ENCODE measurements at places on chromosomes 4 and X.
A peak's percentile ranks its signal among the peaks of the same experiment; 100 is the strongest.

GRCh38 chr4:25937801-25938200 is 23.8 kb downstream of the SMIM20 start:
- DNase-seq, result no peak

GRCh38 chr4:28238876-28239275 is 1378.2 kb downstream of the STIM2 start:
- DNase-seq, result no peak

- no peak for DNase-seq
These were observed 72.9 kb downstream of the MED28 start for GRCh38 chr4:17687237-17687857.

- DNase-seq, result peak; percentile 3
These were observed at the start of gene EGF for GRCh38 chr4:109912706-109913595. TSS of gene EGF (plus strand) at chr4:109912883. CDS start at chr4:109913336, 453 bp downstream.

GRCh38 chrX:7164174-7164573 is 16.2 kb upstream of the PUDP start:
- DNase-seq, result no peak

- no peak for DNase-seq
These were observed 14.5 kb downstream of the CRMP1 start for GRCh38 chr4:5878359-5878758.

DNA sequence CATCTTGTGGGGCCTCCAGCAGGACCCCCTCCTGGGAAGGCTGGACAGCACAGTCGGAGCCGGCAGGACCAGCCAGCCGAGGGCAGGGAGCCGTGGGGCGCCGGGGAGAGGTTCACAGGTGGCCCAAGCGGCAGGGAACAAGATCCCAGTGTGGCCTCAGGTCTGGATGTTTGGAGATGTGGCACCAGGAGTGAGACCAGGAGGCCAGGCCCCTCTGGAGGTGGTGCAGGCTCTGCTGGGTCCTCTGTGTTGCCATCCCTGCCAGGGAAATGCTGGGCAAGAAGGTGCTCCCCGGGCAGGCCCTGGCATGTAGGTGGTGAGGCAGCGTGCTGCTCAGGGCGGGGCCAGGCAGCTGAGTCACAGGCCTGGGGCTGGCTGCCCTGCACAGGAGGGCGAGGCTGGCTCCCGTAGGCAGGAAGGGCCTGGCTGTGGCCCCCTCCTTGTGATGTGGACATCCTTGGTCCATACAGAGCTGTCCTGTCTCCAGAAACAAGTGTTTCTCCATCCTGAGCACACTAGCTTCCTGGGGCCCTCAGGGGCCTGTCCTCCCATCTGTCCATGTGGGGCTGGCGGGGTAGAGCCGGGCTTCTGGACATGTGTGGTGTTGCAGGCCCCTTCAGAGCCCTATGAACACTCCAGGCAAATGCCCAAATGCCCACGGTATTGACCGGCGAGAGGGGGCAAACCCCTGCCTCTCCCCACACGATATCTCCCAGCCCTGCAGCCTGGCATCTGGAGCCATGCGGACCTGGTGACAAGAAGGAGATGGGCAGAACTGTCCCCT is 4.8 kb upstream of the HGFAC start:
- no peak for DNase-seq

DNA sequence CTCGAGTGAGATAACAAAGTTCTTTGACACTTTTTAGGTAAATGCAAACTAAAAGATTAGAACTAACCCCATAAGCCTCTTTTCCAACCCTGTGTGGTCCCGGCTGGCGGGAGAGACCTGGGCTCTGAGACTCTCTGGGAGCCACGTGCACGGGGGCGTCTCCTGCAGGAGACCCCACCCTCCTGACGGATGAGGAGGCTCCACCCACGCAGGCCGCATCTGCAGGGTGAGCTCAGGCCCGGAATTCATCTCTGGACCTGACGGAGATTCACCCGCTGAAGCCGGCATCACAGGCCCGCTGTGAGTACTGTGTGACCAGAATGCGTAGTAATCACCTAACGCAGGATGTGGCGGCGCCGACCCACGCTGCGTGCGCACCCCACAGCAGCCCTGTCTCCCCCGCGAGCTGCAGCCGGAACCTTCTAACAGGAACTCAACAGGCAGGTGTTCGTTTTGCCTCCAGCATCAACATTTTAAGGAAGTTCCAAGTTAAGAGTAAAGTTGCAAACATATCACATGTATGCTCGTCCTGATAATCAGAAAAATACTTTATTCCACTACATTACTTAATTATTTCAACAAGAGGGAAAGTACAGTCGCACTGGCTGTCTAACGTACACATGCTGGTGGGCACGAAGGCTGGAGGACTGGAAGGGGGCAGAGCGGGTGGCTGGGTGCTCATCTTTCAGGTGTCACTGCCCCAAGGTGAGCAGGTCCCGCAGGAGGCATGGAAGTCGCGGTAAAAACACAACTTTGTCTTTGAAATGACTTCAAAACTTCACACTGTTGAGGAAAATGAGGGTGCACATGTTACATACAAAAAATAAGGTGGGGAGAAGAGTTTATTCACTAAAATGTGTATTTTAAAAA is 44.5 kb downstream of the FGFRL1 start:
- no peak for DNase-seq

GRCh38 chr4:157824021-157824420 is 348.8 kb downstream of the GASK1B start:
- DNase-seq, result no peak

DNA sequence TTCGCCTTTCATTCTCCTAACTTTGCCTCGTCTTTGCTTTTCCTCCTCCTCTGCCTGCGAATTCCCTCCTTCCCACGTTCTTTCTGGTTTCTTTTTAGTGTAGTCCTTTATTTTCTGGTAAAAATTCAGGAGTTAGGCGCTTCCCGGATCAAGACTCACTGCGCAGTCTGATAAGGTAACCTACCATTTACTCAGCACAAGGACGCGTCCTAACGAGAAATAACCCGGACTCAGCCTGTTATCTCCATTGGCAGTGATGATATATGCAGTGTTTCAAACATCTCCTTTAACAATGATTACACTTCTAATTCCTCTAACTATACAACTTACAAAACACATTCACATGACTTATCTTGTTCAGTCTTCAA is 357 bp upstream of the ETNPPL start:
- DNase-seq, result peak; percentile 40

DNA sequence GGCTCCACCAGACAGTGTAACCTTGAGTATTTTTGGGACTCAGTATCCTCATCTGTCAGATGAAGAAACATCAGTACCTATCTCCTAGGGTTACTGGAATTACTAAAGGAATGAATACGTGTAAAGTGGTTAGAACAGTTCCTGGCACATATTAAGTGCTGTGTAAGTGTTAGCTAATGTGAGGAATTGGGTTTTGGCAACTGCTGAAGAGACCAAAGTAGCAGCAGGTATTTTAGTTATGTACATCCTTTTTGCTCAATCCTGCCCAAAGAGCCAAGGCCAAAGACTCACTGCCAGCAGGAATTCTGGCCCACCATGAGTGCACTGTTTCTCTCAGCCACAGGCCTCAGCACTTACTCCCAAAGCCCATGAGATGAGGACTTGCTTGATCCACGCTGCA is 16.7 kb upstream of the MCF2 start:
- DNase-seq, result no peak

- no peak for DNase-seq
These were observed 49.3 kb upstream of the RPL34 start for GRCh38 chr4:108570993-108571569.

- DNase-seq, result peak; percentile 52
These were observed at the start of gene EPHA5 for GRCh38 chr4:65670331-65671031. TSS of gene EPHA5 (minus strand) at chr4:65670489. CDS start at chr4:65669742, 747 bp downstream.

- DNase-seq, result peak; percentile 58
These were observed 7.2 kb downstream of the GSTCD start for GRCh38 chr4:105715692-105716278.

GRCh38 chr4:102935716-102936115 is 66.9 kb downstream of the CISD2 start:
- DNase-seq, result no peak

GRCh38 chrX:44101281-44101680 is 128.1 kb upstream of the NDP start:
- no peak for DNase-seq

DNA sequence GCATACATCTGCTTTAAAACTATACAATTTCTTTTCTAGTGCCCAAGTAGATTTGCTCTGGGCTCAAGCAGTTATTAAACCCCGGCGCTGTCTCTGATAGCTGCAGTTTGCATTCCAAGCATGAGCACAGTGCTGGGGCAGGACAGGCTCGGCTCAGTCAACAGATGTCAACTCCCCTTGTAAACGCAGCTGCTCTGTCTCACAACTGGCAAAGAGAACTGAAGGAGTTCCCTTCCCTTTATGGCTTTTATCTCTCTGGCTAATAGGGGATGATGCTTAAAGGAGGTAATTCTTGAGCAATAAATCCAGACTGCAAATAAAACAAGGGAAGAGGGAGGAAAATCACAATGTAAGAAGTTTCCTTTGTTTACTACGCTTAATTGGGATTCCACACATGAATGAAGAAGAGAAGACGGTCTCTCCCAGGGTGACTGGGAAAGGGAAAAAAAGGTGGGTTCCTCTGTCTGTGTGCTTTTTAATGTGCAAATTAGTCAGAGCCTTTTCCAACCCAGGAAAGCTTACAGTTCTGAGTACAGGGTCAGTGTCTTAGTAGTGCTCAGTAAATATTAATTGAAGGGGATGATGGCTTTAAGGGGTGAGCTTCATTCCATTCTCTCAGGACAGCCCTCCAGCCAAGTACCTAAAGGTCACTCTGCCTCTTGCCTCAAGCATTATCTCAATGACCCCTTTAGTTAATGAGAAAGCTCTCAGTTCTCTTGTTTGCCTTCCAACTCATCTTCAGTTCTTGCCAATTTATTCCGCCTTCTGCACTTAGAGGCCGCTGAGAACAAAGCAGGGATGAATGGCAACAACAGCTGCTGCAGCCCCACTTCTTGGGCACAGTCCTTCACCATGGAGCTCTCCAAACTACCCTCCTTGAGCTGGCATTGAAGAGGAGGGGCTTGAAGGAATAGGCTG is 155.7 kb upstream of the JADE1 start:
- peak; percentile 43 for DNase-seq

DNA sequence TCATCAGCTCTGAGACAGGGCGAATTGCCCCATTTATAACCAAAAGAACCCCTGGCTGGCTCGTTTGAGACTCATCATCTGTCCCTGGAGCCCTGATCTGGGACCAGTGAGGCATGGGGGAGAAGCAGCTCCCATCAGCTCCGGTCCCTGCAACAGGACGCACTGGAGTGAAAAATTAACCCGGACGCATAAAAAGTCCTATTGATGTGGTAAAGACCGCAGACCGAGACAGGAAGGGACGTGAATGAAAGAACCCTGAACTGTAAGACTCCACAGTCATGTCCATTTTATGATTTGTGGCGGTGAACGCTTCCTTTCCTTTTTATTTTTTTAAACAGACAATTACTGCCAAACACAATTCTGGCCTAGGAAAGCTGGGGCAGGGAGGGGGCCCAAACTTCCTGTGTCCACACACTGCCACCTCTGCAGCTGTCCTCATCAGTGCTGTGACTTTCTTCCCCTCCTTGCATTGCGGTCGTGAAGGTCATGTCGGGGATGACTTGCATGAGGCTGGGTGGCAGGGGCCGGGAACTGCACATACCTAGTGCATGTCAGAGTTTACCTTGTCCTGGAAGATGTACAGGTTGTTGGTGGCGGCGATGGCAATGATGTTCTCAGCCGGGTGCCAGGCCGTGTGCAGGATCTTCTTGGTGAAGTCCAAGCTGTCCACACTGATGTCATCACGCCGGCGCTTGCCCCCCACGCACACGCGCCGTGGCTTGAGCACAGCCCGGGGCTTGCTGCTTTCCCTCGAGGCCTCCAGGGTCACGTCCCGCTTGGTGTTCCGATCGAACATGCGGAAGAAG is 53.3 kb downstream of the WFS1 start:
- DNase-seq, result no peak

- DNase-seq, result no peak
These were observed 350.8 kb upstream of the GRIA3 start for GRCh38 chrX:122833230-122833629.

Data from midbrain (tissue), 1 donor.